ENCODE measurements at places on chromosomes 5 and 9.

DNA sequence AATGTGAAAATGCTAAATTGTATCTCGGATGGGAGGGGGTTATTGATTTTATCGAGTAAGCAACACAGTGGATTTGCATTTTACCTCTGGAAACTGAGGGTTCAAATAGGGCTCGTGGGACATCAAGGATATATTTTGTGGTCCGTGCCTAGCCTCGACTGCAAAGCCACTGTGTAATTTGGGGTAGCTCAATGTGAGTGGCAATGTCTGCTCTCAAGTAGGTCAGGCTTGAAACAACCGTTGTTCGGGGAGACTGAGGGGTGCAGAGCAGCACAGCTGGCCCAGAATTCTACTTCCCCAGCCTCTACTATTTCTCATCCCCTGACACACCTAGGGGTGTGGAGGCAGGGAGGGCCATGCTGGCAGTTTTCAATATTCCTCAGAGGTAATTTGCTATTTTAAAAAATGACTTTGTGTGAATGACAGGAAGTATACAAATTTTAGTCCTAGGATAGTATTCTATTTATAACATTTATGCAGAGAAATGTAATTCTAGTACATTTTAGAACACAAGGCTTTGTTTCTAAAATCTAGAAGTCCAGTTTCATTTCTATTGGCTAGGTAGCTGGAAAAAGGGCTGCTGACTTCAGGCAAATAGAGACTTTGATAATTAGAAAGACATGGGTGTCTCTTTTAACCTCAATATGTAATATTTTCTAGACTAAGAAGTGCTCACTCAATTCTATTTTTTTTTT is 1.4 kb upstream of the DAB2 start:
- no peak for DNase-seq

DNA sequence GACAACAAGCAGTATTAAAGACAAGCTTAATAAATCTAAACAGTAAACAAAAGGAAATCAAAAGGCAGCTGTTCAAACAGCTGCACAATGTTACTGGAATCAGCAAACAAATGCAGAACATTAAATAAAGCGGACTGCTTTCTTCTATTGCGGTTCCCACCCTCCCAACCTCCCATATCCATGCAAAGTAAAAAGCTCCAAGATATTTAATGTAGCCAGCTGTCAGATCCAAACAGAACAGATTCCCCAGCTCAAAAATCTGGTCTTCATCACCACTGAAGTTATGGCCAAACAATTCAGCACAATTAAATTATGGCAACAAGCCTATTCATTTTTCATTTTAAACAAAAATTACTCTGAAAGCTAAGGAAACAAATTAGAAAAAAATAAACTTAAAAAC is 75.9 kb downstream of the SLC38A9 start:
- DNase-seq = no peak

- no peak for DNase-seq
These were observed 413.3 kb upstream of the RORB start for GRCh38 chr9:74083681-74084433.

DNA sequence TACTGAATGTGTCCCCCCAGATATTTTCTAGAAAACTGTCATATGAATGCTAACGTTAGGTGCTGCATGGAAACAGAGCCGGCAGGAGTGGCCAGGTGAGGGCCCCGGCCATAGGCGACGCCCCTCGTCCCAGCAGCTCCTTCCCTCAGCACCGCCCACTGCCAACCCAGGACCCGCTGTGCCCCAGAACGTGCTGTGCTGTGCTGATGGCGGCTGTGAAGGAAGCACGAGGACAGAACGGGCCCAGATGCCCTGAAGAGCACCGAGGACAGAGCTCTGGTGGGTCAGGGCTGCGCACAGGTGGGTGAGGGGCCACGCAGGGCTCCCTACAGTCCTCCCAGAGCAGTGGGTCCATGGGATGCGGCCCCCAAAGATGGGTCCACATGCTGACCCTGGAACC is 30.3 kb downstream of the LPCAT1 start:
- no peak for DNase-seq

DNA sequence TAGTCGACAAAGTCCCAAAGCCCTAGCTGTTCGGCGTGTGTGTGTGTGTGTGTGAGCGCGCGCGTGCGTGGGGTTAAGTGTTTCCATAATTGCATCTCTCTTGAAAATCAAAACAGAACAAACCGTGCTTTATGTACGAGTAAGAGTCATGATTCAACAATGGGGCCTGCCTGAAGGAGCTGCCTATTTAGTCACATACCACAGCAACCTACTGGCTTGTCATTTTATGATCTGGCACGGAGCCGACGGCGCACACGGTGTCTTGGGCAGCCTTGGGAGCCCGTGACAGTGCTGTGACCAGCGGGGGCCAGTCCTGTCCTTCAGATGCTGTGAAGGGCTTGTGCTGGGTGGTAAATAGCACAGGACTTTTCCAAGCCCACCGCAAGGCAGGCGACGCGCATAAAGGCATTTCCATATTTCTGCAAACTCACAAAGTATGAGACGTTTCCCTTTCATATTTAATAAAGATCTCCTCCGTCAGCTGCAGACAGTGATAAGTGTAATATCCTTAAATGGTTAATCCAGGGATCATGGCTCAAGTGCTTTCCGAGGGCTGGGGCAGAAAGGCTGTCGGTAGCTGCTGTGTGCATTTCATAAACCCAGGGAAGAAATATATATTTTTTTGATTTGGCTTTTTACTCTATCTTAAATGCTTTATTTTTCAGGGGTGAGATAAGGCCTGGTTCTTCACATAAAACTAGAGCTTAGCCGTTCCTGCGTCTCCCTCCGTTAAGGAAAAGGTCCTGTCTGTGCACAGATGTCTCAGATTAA is 270.2 kb upstream of the IRX1 start:
- no peak for DNase-seq

- DNase-seq = no peak
These were observed 70.6 kb downstream of the SPIN1 start for GRCh38 chr9:88458716-88459465.

- no peak for DNase-seq
These were observed 100.1 kb downstream of the SPEF2 start for GRCh38 chr5:35717718-35718117.

- no peak for DNase-seq
These were observed 171.4 kb downstream of the SH3GL2 start for GRCh38 chr9:17750269-17750668.

DNA sequence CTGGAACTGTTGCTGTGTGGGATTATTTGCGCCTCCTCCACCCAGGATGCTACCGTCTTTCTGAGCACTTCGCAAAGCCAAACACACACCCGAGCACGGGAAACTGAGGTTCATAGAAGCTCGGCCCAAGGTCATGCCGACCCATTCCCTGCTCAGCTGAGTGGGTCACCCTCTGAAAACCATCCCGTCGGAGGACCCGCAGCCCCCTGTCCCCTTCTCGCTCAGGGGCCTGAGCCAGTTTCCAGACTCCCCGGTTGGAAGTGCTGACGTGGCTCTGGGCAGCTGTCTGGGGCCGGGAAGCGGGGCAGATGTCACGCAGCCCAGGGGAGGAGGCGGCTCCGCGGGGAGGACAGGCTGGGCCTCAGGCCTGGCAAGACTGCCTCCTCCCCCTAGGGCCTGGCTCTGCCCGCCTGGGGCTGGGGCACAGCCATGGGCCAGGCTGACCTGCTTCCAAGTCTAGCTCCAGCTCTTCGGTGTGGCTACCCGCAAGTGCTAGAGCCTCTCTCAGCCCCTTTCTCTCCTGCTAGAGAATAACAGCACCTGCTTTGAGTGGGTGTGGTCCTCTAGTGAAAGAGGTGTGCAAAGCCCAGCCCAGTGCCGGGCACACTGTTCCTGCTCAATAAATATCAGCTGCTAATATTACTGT is 9.9 kb upstream of the CXXC5 start:
- peak; percentile 88 for DNase-seq

DNA sequence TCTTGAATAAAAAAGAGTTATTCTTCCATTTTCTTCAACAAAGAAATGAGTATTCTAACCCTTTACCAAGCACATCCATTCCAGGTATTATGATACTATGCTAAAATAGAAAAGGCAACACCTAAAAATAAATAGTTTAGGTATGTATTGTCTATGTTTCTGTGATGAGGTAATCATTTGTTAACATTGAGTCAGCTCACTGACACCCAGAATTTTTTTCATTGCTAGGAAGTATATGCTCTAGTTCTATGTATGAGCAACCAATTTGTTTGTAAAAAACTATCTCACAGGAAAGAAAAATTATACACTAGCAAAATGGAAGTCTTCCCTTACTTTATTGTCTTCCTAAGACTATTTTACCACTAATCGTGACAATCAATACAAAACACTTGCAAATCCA is 615.6 kb upstream of the GRIN3A start:
- DNase-seq = no peak

GRCh38 chr5:118552146-118552545 is 436.2 kb downstream of the DTWD2 start:
- DNase-seq = no peak

DNA sequence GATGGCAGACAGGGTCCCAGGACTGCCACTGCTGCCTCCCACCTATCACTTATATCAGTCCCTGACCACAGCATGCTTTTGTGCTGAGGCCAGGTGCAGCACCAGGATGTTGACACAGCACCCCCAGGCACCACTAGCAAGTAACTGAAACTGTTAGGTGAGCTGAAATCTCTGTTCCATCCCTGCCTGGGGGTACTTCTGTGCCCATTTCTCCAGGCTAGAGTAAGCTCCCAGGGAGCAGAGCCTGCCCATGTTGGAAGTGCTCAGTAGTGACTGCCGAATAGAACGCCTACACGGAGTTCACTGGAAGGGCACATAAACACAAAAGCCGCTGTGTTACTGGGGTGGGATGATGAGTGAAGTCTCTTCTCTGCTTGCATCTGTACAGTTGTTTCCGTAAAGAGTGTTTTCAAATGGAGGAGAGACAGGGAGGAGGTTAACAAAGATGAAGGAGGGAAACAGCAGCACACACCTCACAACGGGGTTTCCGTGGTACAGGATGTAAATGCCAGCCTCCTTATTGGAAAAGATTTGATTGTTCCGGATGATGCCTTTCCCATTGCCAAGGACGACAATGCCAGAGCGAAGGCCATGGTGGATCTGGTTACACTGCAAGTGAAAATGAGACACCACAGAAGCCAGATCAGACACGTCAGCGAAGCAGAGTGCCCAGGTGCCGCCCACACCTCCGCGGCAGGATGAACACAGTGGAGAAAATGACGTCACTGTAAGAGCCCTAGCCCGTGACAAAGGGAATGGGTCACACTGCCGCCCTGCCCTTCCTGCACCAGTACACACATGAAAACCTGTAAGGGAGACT is 43.1 kb downstream of the POLR1E start:
- DNase-seq = no peak

- DNase-seq = no peak
These were observed 72.9 kb downstream of the SEC61B start for GRCh38 chr9:99294850-99295461.

DNA sequence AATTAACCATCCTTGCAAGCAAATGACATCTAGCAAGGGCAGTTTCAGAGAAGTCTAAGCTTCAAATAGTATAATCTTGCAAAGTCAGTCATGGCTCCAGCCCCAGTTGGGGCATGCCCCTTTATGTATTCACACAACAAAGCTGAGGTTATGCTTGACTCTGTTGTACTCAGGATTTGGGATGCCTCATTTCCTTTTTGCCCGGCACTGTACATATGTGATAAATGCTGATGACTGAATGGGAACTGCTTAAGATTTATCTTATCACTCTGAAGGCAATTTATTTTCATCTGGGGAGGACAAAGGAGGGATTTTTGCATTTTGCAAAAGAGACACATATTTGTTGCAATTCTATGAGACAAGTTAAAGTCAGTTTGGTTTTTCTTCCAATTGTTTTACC is 219.2 kb downstream of the TRPM3 start:
- DNase-seq = no peak

- peak; percentile 98 for DNase-seq
These were observed 191.6 kb upstream of the MSX2 start for GRCh38 chr5:174532455-174533453.

- DNase-seq = no peak
These were observed 869.2 kb upstream of the DMAC1 start for GRCh38 chr9:8668751-8669150.

- DNase-seq = no peak
These were observed 101.3 kb downstream of the WDR41 start for GRCh38 chr5:77390795-77391194.

- peak; percentile 89 for DNase-seq
These were observed at the start of gene DOCK8 for GRCh38 chr9:214648-215493. Gene DOCK8, plus strand, starts transcription at chr9:214865. Its CDS starts 112 bp downstream, at chr9:214977.

GRCh38 chr9:110399983-110400382 is 62.3 kb upstream of the TXNDC8 start:
- DNase-seq = no peak

GRCh38 chr9:98146101-98146991 is 27.3 kb upstream of the TRIM14 start:
- DNase-seq = peak; percentile 80

Data from islet precursor cell (in vitro differentiated cells).